ENCODE measurements at places on chromosomes 4 and X.

- no peak for DNase-seq
Measured at GRCh38 chr4:73127839-73128453, 58.4 kb upstream of the COX18 start.

DNA sequence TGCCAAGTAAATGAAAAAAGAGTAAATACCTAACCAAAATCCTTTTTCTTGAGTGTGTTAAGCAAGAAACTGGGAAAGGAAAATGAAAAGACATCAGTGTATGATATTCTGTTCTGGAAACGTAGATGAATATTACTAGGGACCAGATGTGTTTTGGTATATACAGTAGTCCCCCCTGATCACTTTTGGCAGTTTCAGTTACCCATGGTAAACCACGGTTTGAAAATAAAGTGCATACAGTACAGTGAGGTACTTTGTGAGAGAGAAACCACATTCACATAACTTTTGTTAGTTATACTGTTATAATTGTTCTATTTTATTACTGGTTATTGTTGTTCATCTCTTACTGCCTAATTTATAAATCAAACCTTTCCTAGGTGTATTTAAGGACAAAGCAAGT is 250.9 kb downstream of the TENM3 start:
- DNase-seq = no peak

- no peak for DNase-seq
Measured at GRCh38 chrX:150119323-150119722, 181.0 kb upstream of the EOLA2 start.

DNA sequence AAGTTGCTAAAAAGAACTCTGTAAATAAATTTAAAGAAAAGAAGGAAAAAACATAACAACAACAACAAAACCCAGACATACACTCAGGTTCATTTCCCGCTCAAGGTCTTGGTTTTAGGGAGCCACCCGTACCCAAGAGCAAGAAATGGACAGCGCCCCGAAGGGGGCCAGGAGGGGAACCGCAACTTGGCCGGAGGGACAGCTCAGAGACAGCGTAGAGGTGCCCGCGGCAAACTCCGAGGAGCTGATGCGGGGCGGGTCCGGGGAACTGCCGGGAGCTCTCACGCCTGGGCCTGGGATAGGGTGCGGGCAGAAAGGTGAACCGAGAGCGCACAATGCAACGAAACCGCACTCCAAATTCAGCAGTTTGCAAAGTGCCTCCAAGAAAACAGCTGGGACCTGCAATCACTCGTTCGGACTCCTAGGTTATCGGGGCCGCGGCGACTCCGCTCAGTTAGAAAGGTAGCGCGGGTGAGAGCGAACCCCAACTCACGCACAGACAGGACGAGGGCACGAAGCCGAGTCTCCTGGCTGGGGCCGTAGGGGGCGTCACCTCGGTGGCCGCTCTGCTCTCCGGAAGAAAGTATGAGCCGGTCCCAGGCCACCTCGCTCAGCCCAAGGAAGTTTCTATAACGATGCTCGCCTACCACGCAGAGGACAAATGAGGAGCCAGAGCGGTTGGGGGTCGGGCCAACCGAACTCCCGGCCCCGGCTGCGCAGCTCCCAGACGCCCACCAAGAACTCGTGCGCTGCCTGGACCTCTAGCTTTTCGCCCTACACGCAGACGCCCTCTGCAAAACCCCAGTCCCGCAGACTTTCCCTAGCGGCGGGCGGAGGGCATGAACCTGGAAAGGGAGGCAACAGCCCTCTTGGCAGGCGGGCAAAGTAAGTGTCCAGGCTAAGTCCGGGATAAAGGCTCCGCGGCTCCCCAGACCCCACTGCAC is 1.4 kb downstream of the NDNF start:
- no peak for DNase-seq

GRCh38 chr4:150098214-150098613 is 20.0 kb downstream of the DCLK2 start:
- DNase-seq = no peak

DNA sequence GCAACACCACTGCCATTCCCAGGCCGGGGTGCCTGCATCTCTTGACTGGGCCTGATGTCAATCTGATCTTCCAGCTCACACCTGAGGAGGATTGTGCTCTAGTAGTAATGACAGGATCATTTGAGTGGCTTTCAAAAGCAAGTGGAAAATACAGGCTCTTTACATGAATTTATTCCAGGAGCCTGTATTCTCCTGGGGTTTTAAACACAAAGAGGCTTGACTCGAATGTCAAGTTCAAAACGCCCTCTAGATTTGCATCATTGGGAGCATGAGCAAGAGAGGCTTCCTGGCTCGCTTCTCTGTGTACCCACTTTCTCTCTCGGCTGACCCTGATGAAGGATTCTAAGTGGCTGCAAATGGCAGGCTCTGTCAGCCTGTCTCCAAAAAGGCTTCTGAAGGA is 199.5 kb upstream of the PUDP start:
- DNase-seq = no peak

- no peak for DNase-seq
Measured at GRCh38 chr4:59086410-59086809, 1976.2 kb upstream of the IGFBP7 start.

DNA sequence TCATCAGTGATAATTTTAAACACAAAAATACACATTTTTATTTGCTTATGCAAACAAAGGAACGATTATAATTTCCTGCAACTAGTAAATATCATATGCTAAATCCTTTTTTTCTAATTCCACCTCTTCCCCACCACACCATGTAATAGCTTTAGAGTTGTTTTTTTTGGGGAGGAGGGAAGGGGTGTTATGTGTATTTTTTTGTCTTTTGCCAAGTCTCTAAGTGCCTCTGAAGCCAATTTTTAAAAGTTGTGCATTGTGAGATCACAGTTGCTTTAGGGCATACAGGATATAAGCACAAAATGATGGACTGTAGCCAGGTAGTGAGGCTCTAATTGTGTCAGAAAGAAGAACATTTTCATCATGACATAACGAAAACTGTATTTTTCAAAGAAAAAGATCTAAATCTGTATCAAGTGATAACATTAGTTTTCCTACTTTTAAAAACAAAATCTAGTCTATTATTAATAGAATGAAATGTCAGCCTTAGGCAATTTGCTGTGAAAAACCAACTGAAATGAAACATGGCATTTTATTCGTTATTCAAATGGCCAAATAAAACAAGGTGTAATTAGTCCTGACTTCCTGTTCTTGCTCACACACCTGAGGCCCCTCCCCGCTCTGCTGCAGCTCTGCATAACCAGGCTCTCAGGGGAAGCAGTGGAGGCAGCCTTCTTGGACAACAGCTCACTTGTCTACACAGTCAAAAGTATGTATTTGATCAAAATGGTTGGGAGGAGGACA is 157.4 kb downstream of the PALLD start:
- no peak for DNase-seq

- no peak for DNase-seq
Measured at GRCh38 chr4:171876636-171877035, 63.4 kb downstream of the GALNTL6 start.

DNA sequence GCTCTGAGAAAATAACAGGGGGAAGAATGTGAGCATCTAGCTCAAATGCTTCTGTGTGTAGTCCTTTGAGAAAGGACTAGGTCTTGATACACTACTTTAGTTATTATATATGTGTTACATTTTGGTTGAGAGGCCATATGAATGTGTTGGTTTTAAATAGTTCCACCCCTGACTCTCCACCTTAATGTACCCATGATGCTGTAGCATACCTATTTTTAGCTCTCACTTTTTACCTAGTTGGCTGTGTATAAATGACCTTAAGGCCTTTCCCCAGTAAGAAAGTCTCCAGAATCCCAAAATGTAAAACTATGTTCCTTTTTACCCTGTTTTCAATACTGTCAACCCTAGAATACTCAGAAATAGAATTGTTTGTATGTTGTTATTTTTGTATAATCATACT is 20.0 kb upstream of the NPNT start:
- no peak for DNase-seq

DNA sequence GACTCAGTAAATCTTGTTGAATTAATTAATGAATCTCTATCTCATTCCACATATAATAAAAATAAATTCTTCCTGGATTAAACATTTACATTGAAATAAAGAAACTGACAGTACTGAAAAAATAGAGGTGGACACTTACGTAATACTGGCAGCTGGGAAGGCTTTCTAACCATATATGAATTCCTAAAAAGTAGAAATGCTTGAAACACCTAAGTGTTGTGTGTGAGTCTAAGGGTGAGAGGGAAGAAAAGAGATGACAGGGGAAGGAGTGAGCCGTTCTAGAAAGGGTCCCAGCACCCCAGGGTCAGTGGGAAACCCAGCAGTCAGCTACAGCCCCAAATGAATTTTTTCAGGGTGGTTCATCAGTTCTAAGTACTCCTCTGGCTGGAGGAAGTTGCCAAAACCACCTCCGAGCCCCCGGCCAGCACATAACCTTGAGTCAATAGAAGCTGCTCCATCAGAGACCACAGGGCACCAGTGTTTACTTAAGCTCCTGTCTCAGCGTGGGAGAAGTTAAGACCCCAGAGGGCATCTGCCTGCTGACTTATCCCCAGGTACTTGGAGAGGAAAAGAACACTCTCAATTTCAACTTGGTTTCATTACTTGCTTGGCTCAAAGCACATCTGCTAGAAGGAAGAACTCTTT is 18.3 kb downstream of the GAB3 start:
- DNase-seq = no peak

DNA sequence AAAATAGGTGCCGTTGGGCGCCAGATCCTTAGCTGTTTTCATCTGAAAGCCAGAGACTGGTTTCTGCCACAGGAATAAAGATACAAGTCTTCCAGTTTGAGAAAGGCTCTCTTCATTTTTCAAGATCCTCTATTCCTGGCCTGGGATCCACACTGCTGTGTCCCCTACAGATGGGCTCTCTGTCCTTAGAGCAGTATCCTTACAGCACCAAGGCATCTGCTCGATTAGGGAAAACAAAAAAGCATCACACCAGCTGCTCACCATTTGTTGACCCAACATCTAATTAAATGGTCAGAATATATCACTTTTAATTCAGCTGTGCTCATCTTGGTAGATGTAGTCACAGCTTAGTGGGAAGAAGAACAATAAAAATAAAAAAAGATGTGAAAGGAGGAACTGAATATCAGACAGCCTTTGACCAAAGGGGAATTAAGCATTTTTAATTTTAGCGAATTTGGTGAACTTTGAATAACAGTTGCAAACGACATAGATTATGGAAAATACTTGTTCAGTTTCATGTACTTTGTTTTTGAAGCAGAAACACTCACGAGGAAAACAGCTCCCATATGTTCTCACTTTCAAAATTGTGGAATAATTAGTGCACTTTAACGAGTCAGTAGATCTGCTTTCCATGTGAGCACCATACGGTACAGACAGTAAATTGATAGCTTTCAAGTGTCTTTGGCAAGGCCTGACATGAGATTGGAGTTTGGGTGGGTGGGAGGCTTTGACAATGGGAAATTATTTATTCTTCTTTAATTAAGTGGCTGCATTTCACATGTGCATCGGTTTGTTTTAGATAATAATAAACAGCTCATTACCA is 148.4 kb upstream of the CLNK start:
- no peak for DNase-seq
